NCI-H1436 (cell line): ENCODE measurements at places on chromosomes 5 and 9.

DNA sequence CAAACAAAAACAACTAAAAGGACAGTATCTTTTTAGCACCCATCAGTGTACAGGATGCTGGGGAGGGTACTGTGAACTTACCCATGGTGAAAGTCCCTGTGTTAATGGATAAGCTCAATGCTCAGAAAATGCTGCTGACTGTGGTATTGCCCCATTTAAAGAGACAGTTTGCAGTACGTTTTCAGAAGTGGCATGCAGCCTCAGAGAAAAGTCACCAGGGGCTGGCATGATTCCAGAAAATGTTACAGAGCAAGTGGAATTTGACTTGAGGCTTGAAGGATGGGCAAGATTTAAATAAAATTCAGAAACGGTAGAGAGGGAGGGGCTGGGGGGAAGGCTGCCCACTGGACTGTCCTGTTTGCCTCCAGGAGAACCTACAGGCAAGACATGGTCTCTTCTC, 7.2 kb downstream of the S1PR3 start:
- no peak for DNase-seq

DNA sequence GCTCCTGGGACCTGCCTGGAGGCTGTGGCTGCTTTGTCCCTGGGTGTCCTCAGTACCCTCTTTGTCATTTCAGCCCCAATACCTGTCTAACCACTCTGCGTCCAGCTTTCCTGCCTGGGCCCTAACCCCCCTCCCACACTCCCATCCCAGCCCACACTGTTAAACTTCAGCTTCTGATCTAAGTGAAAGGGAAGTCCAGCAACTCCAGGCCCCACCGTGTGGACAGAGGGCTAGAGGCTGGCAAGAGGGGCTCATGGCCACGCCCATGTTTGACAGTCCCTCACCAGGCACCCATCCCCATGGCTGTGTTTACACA, 56.3 kb downstream of the SEMA4D start:
- no peak for DNase-seq

GRCh38 chr5:126924331-126925033, 105.9 kb downstream of the MARCHF3 start:
- no peak for DNase-seq

GRCh38 chr5:18366234-18366633, 732.0 kb downstream of the TAF11L14 start:
- DNase-seq: no peak

- DNase-seq: no peak
Observed at GRCh38 chr5:163574472-163575440, 69.3 kb downstream of the MAT2B start.

DNA sequence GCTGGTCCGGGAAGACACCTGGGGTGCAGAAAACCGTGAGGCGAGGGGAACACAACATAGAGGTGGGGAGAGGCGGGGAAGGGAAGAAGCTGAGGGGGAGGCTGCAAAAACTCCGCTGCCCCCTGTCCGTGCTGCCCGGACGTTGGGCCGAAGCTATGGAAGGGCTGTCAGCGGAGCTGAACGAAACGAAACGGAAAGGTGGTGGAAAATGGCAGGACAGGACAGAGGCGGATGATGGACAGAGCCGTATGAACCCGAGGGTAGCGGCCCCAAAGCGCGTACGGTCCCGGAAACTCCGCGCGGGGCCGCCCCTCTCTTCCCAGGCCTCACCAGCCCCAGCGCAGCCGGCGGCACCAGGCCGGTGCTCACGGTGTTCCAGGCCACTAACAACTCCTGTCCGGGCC, 272 bp downstream of the ANAPC2 start:
- no peak for DNase-seq

DNA sequence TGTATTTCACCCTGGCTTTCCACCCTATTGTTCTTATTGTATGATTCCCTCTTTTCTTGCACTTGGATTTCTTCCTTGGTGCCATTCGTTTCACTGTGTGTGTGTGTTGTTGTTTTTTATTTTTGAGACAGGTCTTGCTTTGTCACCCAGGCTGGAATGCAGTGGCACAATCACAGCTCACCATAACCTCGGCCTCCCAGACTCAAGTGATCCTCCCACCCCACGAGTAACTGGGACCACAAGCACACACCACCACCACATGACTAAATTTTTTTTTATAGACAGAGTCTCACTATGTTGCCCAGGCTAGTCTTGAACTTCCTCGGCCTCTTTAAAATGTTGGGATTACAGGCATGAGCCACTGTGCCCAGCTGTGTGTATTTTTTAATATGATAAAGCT, 72.0 kb downstream of the MLLT3 start:
- DNase-seq: no peak

DNA sequence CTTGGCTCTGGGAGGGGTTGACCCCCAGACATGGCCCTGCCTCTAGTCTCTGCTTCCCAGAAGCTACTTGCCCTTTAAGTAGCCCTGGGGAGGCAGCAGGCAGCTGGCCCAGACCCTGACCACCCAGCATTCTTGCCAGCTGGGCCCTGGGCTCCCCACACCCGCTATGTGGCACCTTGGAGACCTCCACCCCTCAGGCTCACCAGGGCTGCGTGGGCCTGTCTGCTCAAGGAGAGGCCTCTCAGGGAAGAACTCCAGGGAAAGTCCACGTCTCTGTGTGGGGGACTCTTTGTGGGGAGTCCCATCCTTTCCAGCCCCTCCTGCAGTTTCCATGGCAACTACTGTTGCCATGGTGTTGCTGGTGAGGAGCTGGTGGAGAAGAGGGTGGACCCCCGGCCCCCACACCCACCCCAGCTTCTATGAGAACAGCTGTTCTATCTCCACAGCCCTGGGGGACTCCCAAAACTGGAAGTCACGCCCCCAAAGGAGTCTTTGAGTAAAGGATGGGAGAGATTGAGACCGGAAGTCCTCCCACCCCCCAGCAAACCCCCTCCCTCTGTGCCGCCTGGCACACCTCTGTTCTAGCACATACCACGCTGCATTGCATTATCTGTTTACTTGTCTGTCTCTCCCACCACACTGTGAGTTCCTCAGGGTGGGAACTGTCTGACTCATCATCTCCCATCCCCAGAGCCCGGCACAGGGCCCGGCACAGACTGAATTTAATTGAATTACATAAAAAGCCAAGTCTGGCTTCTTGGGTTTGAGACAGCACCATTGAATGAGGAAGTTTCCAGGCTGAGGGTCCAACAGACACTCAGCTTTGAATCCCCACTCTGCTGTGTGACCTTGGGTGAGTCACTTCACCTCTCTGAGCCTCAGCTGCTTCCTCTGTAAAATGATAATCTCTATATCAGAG, 12.6 kb downstream of the DNM1 start:
- DNase-seq: no peak

DNA sequence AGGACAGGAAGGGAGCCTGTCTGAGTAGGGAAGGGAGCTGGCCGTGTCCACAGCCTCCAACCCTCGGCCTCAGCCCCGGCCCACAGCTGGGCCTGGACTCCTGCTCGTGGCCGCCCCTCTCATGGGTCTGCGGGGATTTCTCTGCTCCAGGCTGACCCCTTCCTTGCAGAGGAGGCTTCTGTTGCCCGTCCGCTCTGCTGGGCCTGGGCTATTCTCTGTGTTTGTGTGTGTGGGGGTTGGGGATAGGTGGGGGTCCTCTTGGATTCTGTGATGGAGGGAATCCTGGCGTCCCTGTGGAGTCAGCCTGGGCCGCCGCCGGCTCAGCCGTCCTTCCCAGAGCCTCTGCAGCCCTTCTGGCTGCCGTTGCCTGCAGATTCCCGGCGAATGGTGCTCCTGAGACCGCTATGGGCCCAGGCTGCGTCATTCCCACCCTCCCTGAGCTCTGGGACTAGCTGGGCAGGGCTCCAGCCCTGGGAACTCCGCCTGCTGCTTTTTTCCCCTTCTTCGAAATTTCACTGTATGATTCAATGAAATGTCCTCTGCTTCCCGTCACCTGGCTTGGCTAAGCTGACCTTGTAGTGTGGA, 64.2 kb downstream of the FGF18 start:
- DNase-seq: no peak

DNA sequence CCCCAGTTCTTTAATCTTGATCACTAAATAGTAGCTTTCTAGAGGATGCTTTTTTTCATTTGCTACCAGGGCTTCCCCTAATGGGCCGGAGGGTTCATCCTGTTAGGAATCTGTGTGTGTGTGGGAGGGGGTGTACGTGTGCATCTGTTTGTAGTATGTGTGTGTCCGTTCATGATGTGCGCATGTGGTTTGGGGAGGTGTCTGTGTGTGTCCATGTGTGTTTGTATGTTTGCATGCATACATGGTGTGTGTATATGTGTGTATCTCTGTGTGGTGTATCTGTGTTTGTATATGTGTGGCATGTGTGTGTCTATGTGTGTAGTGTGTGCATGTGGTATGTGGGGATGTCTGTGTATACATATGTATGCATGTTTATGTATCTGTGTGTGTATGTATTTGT, 106.2 kb downstream of the SYK start:
- DNase-seq: no peak
